ENCODE measurements at places on chromosomes 11 and 22. TPM values are rescaled to one million over a fixed set of nuclear protein-coding genes. Genes with fewer than 3 reads are reported as not detected.

Gene HBB
- not detected for polyA plus RNA-seq

Gene TRIM22
- 10.2 TPM for polyA plus RNA-seq

Gene DEFB108B
- polyA plus RNA-seq: not detected

Gene PATE2
- not detected for polyA plus RNA-seq

Gene JOSD1
- polyA plus RNA-seq: 63.5 TPM
